ENCODE measurements at places on chromosomes 13 and 19.

DNA sequence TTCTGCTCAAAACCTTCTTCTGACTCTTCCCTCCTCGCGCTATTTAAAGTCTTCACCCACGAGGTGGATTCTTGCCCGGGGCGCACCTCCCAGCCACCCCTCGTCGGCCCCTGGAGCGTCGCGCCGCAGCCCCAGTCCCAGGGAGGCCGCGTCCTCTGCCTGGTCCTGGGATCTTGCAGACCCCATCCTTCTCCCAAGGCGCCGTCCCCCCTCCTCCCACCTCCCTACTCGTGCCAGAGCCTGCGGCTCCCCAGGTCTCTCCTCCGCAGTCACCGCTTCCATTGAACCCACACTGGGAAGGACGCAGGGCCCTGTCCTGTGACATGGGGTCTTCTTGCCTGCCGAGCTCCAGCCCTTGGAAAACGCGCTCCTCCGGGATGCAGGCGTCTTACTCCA lies 486 bp downstream of the ZNF808 start:
- no peak for DNase-seq

DNA sequence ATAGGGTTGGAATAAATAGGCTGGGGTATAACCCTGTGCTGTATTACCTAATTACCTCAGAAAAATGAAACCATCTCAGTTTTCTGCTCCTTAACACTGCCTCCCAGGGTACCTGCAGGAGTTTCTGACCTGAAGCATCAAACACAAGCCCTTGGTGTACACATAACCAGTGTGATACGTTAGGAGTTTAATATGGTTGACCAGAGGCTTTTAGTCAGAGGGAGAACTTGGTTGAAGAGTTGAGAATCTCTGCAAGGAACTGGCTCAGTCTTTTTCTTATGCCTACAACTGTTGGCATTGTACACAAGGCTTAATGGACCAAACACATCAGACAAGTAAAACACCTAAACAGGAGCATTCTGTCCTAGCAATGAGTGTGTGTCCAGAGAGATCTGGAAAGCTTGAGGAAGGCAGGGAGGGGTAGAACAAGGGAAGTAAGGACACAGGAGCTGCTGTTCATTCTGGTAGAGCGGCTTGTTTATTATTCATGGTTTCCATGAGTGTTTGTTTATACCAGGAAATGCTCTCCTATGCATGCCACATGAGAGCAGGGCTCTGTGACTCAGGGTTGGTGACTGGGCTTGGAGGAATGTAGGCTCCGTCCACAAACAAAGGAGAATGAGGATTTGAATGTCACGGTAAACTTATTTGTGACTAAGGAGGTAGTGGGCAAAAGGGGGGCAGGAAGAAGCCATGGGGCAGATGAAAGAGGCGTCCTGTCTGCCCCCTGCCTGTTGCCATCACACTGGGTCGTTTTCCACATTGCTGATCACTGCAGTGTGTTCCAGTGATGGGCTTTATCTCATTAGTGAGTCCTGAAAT lies 11.9 kb upstream of the SPATA13 start:
- no peak for DNase-seq

GRCh38 chr13:75417012-75417384 lies 65.0 kb downstream of the TBC1D4 start:
- peak; percentile 32 for DNase-seq

DNA sequence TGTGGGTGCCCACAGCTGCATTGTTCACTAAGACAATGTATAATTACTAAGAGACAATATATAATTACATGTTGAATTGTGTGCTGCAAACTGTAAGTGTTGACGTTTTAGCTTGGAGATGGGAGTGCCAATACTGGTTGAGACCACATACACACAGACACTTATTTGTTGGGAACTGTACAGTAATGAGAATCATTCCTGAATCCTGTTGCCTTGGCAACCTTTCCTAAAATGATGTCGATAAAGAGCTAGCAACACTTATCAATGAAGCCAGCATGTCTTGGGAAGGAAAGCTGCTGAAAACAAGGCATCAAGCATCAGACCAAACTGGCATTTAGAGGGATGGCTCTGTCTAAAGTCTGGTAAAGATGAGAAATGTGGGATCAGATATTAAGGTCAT lies 51.3 kb downstream of the PCDH8 start:
- DNase-seq: no peak

DNA sequence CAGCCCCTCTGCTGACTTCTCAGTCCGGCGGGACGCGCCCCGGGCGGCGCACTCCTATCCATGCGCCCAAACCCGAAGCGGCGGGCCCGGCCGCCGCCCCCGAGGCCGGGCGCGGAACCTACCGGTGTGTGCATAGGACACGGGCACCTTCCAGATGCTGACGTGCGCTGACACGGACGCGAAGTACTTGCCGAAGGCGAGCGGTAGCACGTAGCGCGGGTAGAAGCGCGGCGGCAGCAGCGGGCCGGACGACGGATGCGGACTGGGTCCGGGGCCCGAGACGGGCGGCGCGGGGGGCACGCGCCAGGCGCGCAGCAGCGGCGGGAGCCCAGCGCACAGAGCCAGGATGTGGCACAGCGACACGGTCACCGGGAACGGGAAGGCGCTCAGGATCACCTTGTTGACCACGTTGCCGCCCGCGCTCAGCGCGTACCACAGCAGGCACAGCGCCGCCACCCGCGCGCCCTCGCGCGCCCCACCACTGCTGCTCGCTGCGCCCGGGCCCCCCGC lies 338 bp downstream of the SLC35E1 start:
- peak; percentile 39 for DNase-seq
